ENCODE measurements at places on chromosomes 5 and 9.

- no peak for DNase-seq
These were observed 33.7 kb downstream of the GPR21 start for GRCh38 chr9:123067136-123067535.

- DNase-seq, result no peak
These were observed 81.5 kb downstream of the PRDM9 start for GRCh38 chr5:23588841-23589326.

- no peak for DNase-seq
These were observed 15.0 kb downstream of the HMHB1 start for GRCh38 chr5:143826951-143827444.

- DNase-seq, result no peak
These were observed 706.6 kb upstream of the RGMB start for GRCh38 chr5:98066910-98067309.

- no peak for DNase-seq
These were observed 185.7 kb downstream of the PLK2 start for GRCh38 chr5:58274191-58274590.

Data from CD4-positive, alpha-beta T cell treated with Interleukin-17A for 1 hour (primary cell).